AG09319 (cell line): ENCODE measurements at places on chromosomes 6 and 20.

DNA sequence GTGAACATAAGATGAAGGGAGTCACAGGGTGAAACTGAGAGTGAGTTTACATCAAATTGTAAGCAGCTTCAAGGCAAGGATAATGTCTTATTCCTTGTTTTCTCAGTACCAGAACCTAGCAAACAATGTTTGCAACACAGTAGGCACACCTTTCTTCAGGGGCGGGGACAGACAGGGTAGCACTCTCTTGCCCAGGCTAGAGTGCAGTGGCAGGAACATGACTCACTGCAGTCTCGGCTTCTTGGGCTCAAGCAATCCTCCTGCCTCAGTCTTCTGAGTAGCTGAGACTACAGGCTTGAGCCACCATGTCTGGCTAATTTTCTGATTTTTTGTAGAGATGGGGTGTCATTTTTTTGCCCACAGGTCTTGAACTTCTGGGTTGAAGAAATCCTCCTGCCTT, 299.8 kb downstream of the CD83 start:
- no peak for DNase-seq

- DNase-seq, result no peak
These were observed 4.8 kb downstream of the TRPC4AP start for GRCh38 chr20:35087791-35088190.

GRCh38 chr20:4667371-4667773, 54.3 kb upstream of the PRND start:
- DNase-seq, result no peak

DNA sequence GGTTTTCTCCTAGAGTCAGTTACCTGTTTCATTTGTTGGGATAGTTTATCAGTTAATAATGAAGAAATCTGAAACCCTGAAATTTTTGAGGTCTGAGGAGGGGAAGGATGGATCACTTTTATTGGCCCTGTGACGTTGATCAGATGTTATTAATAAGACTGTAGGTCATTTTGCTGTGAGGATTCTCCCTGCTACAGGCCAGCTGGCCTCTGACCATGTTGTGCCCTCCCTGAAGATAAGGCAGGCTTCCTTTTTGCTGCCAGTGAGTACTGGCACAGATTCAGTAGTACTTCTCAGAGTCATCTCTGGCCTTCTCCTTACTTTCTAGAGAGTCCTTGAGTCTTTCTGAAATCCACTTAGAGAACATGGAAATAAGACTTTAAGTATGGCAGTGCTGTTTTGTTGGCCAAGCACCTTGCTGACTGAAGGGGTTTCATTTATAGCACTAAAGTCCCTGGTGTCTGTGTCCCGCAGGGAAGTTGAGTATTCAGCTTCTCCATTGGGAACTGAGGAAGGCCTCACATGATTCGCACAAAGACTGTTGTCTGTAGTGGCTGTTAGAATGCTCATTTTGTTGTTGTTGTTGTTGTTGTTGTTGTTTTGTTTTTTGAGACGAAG, 202.6 kb downstream of the DTNBP1 start:
- DNase-seq, result no peak

GRCh38 chr20:4555188-4555890, 166.4 kb upstream of the PRND start:
- no peak for DNase-seq

GRCh38 chr6:2185466-2185865, 59.9 kb downstream of the GMDS start:
- DNase-seq, result no peak

DNA sequence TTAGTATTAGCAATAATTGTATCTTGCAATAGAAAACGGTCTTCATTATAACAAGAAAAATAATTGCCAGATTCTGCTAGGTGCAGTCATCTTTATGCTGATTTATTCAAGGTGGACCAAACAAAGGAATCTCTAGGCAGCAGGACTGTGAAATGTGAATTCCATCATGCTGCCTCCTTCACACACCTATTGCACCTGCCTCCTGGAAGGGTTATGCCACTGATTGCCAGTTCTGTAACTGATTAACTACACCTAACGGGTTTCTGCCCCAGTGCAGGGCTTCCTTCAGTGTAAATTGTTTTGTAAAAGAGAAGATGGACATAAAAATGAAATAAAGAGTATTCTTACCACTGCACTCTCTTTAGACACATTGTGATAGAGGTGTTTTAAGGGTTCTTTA, 96.1 kb downstream of the FOXO3 start:
- DNase-seq, result no peak

DNA sequence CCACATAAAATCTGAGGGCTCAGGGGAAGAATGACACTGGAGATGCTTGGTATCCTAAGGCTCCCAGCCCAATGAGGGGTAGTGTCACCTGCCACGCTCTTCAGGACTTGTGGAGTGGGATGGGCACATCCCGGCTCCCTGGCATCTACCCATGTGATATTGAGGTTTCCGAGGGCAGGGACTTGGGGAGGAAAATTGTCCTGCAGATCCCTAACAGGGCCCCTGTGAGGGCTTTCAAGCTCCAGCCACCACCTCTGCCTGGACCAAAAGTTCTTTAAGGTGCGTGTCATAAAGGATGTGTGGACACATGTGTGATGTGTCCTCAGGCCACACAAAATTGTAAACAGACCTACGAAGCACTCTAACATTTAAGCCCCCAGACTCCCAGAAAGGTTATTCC, 2.5 kb downstream of the SCML4 start:
- DNase-seq, result no peak

DNA sequence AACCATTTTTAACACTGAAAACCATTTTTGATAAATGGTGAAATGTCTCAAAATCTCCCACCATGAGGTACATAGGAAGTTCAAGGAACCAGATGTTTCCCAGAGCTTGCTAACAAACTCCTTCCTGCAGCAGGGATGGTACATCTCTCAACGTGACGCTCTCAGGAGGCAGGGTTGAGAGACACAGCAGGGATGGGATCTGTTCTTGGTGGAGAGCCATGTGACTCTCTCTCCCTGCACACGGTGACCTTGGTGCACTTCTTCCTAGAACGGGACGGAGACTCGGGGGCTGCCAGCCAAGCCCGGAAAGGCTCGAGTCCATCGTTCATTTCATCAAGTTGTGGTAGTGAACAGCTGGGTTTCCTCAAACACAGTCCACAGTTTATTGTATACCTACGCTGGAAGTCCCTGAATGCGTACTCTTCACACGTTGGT, 94.2 kb downstream of the FAM50B start:
- DNase-seq, result no peak

GRCh38 chr6:43939281-43940070, 169.5 kb downstream of the VEGFA start:
- DNase-seq, result no peak

DNA sequence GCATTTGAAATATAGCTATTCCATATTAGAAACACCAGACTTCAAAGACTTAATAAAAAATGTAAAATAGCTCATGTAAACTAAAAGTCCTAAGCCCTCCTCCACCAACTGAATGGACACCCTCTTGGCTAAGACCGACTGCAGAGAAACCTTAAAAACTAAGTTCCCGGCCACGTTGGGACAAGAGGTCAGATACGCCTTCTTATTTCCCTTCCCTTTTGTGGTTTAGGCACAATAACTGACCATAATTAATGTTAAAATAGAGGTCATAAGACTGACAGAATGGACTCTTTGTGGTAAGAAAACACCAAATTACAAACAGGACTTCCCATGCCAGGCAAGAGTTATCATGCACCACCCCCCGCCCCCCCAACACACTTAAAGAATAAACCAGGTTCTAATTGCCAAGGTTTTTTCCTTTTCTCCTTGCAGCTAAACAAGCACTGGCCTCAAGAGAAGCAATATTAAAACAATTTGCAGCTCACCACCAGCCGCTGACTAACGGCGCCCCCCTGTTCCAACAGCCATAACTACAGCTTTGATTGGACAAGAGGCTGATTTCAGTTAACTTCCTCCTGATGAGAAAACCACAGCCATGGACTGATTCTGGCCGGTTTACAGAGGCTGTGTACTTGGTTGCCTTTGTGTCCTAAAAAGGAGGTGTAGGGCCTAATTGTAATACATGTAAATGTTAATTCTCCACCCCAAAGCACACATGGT, 10.7 kb upstream of the LAMP5 start:
- DNase-seq, result peak; percentile 25

DNA sequence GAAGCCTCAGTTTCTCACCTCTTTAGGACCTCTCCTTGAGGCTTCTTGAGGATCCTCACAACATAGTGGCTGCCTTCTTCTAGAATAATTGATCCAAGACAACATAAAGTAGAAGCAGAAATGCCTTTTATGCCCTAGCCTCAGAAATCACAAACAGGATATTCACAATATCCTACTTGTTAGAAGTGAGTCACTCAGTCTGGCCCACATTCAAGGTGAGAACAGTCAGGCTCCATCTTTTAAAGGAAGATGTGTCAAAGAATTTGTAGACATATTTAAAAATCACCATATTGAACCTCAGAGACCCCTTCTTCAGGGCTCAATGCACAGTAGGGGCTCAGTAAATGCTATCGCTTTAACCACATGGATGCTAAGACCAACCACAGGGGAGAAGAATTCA, 20.8 kb upstream of the FAM83D start:
- DNase-seq, result no peak

DNA sequence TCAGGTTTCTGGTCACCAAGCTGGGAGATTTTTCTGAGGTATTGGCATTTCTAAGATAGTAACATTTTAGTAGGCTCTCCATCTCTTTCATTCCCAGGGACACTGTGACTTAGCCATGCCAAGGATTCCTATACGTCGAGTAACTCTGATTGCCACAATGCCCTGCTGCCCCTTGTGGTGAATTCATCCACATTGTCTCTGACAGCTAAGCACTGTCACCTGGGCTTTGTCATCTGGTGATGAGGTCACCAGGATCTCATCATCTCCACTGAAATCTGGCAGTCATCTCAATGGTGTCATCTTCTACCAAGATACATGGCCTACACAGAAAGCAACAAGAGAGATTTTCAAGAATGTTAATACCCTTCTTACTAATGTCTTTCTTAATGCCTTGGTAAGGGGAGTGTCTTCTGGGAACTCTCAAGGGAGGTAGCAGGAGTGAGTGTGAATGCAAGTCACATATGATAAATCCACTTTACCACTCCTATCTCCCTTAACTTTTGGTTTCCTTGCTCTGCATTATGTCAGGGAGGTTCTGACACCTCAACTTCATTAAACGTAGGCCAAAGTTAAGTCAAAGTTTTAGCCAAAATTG, 246.7 kb downstream of the CD109 start:
- no peak for DNase-seq

- no peak for DNase-seq
These were observed 147.0 kb upstream of the STXBP5 start for GRCh38 chr6:147057188-147057587.

GRCh38 chr6:76351275-76351674, 278.8 kb upstream of the IMPG1 start:
- no peak for DNase-seq

DNA sequence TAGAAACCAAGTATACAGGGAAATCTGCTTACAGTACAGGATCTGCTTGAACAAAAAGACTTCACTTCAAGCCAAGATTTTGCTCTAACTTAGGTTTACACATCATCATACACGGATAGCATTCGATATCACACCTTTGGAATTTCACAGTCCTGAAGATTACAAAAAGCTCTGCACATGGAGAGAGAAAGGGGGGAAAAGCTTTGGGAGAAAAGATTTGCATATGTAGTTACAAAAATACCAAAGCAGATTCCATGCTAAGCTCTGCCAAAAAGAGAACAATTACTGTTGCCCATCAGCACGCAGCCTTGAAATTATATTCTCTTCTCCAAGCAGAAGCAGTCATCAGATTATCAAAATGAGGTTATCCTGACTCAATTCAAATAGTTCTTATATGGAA, 62.0 kb downstream of the HIVEP2 start:
- no peak for DNase-seq

DNA sequence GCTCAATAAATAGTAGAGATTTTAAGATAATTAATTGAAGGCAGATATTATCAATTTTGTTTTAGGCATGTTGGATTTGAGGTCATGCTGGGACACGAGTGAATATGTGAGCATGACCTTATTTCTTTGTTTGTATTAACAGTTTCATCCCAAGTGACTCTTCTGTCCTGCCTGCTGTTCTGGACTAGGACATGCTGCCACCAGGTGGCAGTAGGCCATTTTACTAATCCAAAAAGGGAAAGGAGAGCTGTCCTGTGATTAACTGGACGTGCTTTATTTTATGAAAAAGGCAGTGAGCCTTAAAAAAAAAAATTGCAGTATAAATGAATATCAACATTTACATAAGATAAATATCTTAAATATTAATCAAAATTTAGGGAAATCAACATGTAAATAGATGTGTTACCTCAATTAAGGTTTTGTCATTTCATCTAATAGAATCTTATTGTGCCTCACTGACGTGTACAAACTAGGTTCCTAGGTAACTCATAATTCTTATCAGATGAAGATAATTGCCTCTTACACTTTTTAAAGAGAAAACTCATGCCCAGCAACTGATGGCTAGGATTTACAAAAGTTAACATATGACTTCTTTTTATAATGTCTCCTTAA, 49.8 kb downstream of the FRK start:
- no peak for DNase-seq

- DNase-seq, result no peak
These were observed 17.6 kb upstream of the NUP153 start for GRCh38 chr6:17724341-17724740.

DNA sequence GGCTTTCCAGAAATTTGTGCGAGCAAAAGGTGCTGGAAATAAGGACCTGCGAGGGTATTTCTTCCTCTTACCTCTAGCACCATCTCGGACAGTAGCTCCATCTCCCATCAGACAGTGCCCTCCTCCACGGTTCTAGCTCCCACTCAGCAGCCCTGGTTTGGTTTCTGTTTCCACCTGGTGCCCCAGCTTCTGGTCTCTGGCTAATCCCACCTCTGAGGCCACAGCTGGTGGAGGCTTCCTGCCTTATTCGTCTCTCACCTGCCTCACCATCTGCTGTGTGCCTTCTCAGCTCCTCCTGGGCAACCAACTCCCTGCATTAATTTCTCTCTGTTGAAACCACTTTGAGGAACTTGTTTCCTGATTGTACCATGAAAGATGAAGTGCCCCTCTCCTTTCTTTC, 162.4 kb upstream of the CDYL start:
- DNase-seq, result no peak

DNA sequence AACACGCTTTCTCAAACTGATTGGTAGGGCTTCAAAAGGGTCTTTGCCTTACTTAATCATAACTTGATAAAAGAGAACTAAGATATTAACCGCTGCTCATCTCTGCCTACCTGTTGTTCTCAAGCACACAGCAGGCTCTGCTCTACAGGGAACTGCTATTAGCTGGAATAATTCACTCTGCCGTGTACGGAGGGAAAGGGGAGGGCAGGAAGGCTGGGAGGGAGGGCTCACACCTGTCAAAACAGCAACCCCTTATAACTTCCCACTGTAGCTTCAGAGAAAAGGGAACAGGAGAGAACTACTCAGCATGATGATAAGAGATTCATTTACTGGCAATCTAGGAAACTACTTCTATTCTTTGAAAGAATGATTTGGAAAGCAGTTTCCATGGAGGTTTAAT, 75.1 kb downstream of the ZMYND8 start:
- DNase-seq, result no peak

GRCh38 chr6:25035174-25035511, 99.4 kb upstream of the RIPOR2 start:
- DNase-seq, result no peak

GRCh38 chr6:125013938-125014660, 51.9 kb downstream of the RNF217 start:
- peak; percentile 29 for DNase-seq
